NCI-H1436 (cell line): ENCODE measurements at places on chromosomes 5 and 9.

DNA sequence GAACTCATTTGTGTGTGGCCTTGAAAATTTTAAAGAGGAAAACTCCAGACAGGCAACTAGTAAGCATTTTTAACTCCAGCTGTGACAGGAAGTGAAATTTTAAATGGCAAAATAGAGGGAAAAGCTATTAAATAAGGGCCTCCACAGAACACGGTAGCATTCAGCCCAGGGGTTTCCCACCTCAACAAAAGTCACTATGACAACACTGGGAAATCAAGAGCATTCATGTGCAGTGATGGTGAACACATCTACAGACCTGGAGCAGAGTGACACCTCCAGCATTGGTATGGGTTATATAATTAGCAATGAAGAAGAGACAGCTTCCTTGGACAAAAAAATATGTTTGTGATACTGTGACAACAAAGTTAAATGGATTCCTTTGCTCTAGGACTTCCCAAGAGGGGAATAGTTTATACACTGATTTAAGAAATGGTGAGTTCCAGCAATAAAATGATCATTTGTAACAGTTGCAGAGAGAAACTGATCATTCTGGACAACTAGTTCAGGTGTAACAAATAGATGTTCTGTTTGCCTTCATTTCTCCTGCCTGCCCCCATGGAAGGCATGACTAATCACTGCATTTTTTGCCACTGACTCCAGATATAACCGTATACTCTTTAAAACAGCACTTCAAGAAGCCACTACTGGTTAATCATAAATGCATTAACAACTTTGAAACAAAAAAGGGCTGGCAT is 93.3 kb upstream of the SLC44A1 start:
- no peak for DNase-seq

GRCh38 chr5:150120062-150120441 is 33.7 kb upstream of the CSF1R start:
- DNase-seq, result no peak

- no peak for DNase-seq
Measured at GRCh38 chr5:124728331-124728967, 18.0 kb downstream of the ZNF608 start.

DNA sequence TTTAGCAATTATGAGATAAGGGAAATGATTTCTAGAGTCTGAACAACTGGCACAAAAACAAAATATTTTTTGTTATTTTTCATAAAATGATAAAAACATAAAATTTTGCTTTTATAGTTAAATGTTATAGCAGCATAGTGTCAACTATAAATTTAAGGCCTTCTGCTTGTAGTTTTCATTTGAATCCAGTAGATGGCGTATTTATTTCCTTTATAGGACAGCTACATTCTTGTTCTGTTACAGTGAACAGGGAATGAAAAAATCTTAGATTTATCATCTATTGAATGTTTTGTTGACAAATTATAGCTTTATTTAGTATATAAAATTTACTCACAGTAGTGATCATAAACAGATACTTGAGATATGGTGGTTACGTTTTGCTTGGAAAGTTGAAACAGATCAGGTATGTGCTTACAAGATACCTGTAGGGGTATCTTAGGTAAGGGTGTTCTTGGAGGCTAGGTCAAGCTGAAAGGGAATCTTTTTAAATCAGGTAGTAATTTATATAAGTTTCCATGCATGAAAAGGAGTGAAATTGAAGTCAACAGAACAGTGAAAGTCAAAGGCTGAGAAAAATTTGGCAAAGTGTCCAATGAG is 239.3 kb upstream of the GRIN3A start:
- DNase-seq, result peak; percentile 39

GRCh38 chr5:168893283-168893682 is 314.1 kb upstream of the PANK3 start:
- no peak for DNase-seq

DNA sequence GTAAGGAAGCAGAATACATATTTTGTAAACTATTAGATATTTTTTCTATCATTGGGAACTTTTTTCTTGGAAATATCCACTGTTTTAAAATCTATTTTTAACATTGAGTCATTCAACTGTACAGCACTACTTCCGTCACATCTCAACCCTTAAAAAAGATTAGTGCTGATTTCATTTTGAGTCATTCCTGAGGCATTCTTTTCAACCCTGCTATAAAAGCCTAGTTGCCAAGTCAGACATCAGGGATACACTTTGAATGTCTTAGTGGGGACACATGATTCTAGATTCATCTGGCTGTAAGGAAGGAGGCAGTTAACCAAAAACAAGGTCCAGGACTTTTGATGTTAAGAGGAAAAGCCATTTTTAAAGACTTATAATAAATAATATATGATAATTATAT is 160.9 kb downstream of the GIN1 start:
- no peak for DNase-seq

DNA sequence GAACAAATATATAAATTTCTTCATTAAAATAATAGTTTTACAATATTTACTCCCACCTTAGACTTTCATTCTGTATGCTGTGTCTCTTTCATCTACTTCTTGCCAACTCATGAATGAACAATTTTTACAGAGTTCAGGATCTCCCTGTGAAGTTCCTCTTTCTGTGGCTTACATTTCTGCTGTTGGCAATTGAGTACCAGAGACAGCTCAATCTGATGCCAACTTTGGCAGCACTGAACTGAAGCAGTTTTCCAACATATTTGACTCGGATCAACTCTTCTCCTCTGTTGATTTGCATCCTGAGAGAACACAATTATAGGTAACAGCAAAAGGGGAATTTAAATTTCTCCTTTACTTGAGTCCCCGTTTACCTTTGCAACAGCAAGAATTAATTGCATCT is 1262.2 kb downstream of the EFNA5 start:
- no peak for DNase-seq

DNA sequence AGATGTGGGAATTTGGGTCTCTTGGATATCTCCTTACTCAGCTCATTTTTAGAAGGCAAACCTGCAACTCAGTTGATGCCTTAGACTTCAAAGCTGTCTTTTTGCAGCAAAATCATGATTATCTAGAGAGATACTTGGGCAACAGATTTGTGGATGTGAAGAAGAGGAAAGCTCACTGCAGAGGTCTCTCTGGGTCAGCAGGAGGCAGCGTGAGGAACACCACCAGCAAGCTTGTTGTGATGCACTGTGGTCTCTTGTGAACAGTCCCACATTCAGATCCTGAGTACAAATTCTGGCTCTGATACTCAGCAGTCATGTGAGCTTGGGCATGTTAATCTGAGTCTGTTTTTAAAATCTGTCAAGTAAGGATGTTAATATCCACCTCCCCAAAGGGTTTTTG is 26.3 kb upstream of the DMRT3 start:
- DNase-seq, result no peak

- DNase-seq, result peak; percentile 62
Measured at GRCh38 chr9:97501177-97501971, at the start of gene TMOD1. TSS of gene TMOD1 (plus strand) at chr9:97501666. CDS start at chr9:97524189, 22,523 bp downstream.

- DNase-seq, result no peak
Measured at GRCh38 chr9:126791406-126792230, 13.2 kb upstream of the ZBTB43 start.

GRCh38 chr5:113340537-113340936 is 94.3 kb downstream of the TSSK1B start:
- DNase-seq, result no peak

DNA sequence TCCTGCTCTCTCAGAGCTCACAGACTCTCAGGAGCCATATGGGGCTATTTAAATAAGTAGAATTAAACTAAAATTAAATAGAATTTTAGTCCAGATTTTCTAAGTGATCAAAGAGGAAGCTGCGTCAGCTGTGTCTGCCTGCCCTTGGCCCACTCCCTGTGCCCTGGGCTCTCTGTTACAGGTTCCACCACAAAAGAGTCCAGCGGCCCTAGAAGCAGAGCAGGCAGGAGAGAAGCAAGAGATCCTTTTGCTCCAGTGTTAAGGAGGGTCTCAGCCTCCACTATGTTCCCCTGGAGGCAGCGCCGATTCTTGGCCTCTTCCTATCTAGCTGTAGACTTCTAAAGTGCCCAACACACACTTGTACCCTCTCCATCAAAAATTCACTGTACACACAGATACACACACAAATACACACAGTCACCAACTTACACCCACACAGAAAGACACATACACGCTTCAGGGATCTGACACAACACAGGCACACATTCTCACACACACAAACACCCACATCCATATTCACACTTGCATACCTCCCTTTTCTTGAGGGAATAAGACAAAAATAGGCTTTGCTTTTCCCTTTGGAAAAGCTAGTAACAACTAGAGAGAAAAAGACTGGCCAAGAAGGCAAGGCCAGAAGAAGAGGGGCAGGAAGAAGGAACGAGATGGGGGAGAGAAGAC is 5.5 kb upstream of the TNIP1 start:
- no peak for DNase-seq

- peak; percentile 10 for DNase-seq
Measured at GRCh38 chr5:148998174-148998797, 64.6 kb downstream of the SH3TC2 start.

DNA sequence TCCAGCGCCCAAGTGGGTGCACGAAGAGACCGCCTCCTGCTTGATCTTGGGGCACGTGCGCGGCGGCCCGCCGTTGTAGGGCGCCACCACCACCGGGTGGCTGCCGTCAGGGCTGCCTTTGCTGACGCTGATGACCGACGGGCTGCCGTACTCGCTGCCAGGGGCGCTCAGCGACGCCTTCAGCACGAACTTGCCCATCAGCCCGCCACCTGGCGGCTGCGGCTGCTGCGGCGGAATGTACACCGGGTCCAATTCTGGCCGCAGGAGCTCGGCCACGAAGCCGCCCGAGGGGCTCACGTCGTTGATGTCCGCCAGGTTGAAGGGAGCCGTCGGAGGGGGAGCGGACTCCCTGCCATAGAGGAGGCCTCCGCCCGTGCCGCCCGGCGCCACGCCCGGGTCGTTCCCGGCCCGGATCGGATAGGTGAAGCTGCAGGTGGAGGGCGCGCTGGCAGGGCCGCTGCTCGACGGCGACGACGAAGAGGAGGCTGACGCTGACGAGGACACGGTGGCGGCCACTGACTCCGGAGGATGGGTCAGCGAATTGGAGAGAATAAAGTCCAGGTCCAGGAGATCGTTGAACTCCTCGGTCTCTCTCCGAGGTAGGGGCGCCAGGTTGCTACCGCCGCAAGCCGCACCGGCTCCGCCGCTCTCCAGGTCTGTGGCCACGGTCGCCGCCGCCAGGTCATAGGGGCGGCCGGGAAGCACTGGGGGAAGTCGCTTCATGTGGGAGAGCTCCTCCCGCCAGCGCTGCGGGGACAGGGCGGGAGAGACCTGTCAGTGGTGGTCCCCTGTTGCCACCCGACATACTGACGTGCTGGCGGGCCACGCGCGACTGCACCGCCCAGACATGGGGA is 1.8 kb downstream of the KLF4 start:
- DNase-seq, result peak; percentile 67

GRCh38 chr5:149935431-149935901 is 9.1 kb downstream of the PDE6A start:
- no peak for DNase-seq

- DNase-seq, result no peak
Measured at GRCh38 chr9:134724202-134724911, 82.8 kb downstream of the COL5A1 start.

DNA sequence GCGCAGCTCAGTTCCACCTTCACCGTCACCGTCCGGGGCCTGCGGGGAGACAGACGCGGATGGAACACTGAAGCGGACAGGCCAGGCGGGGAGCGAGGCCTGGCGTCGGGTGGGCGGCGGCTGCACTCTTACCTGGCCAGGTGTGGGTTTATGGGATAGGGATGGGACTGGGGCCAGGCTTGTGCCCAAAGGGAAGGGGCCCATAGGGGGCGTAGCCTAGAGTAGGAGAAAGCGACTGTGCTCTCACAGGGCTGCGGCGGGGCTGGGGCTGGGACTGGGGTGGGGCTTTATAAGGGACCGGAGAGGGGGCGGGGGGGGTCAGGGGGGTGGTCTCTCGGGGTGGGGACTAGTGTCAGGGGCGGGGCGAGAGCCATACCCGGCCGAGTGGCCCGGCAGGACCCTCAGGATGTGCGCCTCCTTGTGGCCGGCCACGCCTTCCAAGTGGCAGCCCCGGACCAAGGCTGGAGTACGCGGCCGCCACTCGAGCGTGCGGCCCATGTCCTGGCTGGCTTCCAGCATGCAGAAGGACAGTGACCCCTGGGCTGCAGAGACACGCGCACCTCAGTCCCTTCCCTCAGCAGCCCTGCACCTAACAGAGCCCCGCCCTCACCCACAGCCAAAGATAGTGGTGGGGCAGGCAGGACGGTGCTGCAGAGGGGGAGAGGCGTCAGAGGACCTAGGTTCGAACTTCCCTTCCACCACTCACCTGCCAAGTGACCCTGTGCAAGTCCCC is 22.8 kb downstream of the FPGS start:
- DNase-seq, result no peak

DNA sequence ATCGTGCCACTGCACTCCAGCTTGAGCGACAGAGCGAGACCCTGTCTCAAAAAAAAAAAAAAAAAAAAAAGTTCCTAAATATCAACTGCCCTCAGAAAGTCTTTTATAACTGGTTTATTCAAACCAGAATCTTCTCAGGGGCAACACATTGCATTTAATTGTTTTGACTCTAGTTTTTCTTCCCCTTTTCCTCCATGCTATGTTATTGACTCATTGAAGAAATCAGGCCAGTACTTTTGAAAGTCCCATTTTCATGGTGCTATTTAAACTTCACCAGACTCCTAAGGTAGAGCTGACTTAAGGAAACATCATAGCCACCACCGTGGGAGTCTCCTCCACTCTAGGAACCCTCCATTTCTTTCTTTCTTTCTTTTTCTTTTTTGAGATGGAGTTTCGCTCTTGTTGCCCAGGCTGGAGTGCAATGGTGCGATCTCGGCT is 83.1 kb upstream of the IL6ST start:
- DNase-seq, result no peak

DNA sequence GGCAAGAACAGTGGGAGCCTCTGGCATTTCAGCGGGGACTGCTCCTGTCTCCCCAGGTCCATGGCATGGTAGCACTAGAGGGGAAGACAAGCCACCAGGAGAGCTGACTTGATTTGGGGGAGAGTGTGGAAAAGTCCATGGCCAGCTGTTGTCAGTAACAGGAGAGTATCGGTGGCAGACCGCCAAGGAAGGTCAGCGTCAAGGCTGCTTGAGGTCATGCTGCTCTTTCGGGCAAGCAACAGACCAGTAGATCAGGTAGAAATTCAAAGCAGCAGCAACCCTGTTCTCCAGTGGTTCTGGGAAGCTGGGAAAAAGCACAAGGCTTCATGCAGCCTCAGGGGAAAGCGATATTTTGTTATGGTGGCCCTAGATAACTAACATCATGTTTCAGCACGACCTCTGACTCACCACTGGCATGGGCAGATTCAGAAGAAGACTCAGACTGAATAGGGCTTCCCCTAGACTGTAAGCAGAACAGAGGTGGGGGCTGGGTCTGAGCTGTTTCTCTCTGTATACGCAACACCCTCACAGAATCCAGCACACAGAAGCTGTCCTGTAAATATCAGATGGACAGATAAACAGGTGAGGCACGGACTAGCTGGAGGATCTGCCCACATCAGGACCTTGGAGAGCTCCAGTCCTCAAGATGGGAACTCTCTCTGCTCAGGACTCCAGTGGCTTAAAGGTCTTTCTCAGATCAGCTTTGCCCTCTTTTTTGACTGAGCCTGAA is 35.2 kb upstream of the PLEKHG4B start:
- no peak for DNase-seq

DNA sequence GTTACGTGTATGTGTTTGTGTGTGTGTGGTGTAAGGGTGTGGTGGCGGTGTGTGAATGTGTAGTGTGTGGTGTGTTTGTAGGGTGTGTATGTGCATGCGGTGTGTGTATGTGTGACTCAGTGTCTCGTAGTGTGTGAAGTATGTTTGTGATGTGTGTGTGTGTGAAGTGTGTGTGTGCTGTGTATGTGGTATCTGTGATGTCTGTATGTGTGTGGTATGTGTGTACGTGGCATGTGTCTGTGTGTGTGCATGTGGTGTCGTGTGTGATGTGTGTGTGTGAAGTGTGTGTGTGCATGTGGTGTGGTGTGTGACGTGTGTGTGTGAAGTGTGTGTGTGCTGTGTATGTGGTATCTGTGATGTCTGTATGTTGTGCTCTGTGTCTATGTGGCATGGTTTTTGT is 339.4 kb downstream of the MTRR start:
- DNase-seq, result no peak
